Left lung (tissue), 14 donors: ENCODE measurements at places on chromosomes 4 and X. TPM values are rescaled to one million over a fixed set of nuclear protein-coding genes. Genes with fewer than 3 reads are reported as not detected.

DNA sequence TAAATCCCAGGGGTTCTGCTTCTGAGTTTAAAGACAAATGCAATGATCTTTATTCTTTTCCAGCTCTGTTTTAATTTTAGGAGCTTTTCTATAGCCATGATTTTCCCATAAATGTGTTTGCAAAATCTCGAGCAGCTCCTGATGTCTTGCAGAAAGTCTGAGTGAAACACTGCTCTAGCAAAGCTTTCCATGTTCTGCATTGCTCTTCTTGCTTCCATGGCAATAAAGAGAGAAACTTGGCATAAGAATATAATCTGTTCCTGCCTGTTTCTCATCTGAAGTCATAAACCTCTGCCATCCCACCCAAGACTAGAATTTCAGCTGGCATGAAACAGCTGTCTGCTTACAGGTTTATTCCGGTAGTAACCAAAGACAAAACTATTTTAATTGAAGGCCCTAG lies 254.5 kb downstream of the SPRY1 start:
- no peak for DNase-seq

DNA sequence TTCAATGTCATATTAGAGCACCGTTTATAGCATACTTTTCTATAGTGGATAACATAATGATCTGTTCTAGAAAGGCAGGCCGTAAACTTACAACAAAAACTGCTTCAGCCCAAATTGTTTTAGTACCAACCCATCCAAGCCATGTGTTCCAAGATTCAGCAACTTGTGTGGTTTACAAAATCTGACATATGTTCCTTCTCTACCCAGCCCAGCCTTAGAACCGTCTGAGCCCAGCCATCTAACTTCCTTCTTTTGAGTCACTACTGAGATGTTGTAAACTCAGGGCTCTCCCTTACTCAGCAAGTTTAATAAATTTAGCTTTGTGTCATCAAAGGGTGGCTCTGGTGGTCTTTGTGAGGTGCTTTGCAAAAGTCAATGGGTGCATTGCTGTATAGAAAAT lies 32.4 kb upstream of the REPS2 start:
- no peak for DNase-seq

GRCh38 chrX:67917421-67918010 lies 373.7 kb downstream of the AR start:
- no peak for DNase-seq

The BEND2 gene
- 0.09 TPM for polyA plus RNA-seq

The EPGN gene
- not detected for polyA plus RNA-seq
